NCI-H1436 treated with DMSO at 0.1 percent for 48 hours (cell line): ENCODE measurements at places on chromosomes 4 and X.

DNA sequence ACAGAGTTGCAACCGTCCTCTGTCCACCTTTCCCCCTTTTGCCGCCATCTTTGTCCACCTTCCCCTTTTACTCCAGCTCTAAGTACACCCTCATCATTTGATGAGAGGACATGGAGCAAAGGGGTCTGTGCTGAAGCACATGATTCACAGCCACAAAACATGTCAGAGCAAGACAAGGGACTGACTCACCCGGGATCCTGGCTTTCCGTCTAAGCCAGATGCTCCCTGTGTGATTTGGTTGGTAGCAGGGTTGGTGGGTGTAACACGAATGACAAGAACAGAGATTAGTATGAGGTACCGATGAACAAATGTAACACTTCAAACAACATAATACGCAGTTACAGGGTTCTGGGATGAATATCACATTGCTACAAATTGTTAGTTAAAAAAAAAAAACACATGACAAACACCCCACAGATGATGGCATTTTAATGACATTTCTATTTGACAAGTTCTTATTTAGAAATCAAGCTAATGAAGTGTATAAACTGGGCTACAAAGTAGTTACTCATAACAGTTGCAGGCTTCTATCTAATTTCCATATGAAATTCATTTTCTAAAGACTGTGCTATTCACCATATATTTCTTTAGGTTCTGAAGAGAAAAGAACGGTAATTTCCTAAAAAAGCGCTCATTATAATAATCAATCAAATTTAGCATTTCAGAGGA, 71.4 kb upstream of the ETNPPL start:
- DNase-seq = no peak

- DNase-seq = no peak
These were observed 65.6 kb upstream of the MAML3 start for GRCh38 chr4:140219567-140219966.

GRCh38 chr4:140115140-140115539, 38.8 kb downstream of the MAML3 start:
- DNase-seq = no peak

DNA sequence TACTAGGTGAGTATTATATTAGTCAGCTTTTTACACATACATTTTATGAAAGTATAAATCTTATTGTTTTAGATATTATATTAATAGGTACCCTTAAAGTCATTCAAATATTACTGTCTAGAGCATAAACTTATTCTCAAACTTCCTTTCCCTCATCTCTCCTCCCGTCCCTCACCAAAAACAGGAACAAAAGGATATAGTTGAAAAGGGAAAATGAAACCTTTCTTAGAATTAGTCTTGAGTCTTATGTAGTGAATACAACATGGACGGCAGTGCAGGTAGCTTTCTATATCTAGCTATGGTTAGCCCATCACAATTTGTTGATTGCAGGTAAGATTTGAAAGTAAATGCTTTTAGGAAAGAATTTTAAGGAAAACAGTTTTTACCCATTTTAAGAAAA, 65.6 kb downstream of the RBPJ start:
- DNase-seq = no peak

- DNase-seq = no peak
These were observed 30.5 kb upstream of the PRKX start for GRCh38 chrX:3743801-3744439.

- no peak for DNase-seq
These were observed 221.4 kb downstream of the TACR3 start for GRCh38 chr4:103498161-103499070.
